ENCODE measurements at places on chromosomes 5 and 9. TPM values are rescaled to one million over a fixed set of nuclear protein-coding genes. Genes with fewer than 3 reads are reported as not detected.

- no peak overlapping the region for H3K27ac ChIP-seq
- H3K4me1 ChIP-seq, result no peaks in the 10 kb centered on the region
- no peak for DNase-seq
- no peaks in the 10 kb centered on the region for H3K27me3 ChIP-seq
- H3K4me3 ChIP-seq, result no peak overlapping the region
Observed at GRCh38 chr5:153746440-153746839, 256.0 kb downstream of the GRIA1 start.

- no peaks in the 10 kb centered on the region for H3K4me1 ChIP-seq
- no peak for DNase-seq
- H3K36me3 ChIP-seq, result no peaks in the 10 kb centered on the region
Observed at GRCh38 chr5:61399679-61400078, 67.6 kb downstream of the ZSWIM6 start.

DNA sequence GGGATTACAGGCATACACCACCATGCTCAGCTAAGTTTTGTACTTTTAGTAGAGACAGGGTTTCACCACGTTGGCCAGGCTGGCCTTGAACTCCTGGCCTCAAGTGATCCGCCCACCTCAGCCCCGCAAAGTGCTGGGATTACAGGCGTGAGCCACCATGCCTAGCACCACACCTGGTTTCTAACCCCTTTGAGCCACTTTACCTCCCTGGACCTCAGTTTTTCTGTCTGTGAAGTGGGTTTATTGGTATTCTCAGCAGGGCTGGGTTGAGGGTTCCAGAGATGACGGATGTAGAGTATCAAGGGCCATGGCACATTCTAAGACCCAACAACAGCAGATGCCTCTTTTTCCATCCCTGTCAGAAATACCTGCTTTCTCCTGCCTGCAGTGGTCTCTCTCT, 38.6 kb downstream of the AMBP start:
- no peaks in the 10 kb centered on the region for H3K4me1 ChIP-seq
- no peak overlapping the region for H3K4me3 ChIP-seq
- H3K27me3 ChIP-seq, result no peaks in the 10 kb centered on the region
- DNase-seq, result peak; percentile 6
- H3K27ac ChIP-seq, result no peak overlapping the region

DNA sequence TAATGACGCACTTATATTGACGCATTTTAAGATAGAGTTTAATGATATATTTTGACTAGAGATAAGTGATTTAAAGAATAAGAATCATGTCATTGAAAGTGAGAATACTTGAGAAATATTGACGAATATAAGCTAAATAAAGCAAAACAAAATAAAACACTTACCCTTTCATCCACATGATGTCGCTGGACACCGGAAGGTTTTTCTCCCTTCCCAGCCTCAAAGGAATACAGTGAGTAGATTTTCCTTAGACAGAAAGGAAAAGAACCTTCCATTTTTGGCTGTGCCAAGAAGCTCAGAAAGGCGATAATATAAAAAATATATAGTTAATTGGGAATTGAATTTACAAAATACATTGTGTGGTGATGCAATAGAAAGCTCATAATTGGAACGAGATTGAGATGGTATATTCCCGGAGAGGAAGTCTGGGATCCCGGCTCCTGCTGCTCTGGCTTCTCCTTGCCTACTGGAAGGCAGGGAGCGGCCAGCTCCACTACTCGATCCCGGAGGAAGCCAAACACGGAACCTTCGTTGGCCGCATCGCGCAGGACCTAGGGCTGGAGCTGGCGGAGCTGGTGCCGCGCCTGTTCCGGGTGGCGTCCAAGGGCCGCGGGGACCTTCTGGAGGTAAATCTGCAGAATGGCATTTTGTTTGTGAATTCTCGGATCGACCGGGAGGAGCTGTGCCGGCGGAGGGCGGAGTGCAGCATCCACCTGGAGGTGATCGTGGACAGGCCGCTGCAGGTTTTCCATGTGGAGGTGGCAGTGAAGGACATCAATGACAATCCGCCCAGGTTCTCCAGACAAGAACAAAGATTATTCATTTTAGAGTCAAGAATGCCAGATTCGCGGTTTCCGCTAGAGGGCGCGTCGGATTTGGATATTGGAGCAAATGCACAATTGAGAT, at the start of gene PCDHA5:
Gene PCDHA5, plus strand, starts transcription at position 239 of the 906 bp plus-strand sequence.
- H3K27ac ChIP-seq, result no peak within 1 kb of the TSS
- no peaks in the 10 kb centered on the region for H3K27me3 ChIP-seq
- peak; percentile 78 for DNase-seq
- H3K4me1 ChIP-seq, result no peaks in the 10 kb centered on the region

NUDT12 gene
- total RNA-seq, result 13.5 TPM

DNA sequence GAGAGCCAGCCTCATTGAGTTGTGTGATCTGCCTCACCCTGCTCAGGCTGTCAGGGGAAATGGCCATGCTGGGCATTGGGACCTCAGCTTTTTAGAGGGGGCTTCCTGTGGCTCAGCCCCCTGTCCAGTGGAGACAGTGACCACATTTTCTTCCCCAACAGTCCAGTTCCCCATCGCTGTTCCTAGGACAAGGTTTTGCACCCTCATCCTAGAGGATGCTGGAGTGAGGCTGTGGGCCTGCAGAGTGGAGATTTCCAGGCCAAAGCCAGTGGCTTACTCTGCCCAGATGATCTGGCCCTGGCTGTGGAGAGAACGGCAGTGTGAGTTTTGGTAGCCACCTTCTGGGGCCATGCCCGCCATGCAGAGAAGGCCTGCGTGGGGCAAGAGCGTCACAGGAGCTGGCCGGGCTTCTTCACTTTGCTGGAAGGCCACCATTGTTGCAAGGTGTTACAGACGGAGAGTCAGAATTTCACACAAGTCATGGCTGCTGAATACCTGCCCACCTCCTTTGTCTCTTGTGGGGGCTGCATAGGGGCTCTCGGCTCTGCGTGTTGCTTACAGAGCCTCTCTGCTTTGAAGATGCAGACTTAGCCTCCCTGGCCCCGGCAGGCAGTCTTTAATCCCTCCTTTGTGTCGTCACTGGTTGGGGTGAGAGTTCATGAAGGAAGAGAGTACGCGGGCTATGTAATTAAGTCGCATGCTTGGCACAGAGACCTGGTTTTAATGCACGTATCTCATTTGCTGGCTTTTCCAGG, 35.2 kb upstream of the PITX1 start:
- no peaks in the 10 kb centered on the region for H3K4me1 ChIP-seq
- H3K4me3 ChIP-seq, result no peak overlapping the region
- H3K36me3 ChIP-seq, result no peaks in the 10 kb centered on the region
- H3K27me3 ChIP-seq, result no peaks in the 10 kb centered on the region
- no peak overlapping the region for H3K27ac ChIP-seq
- no peak for DNase-seq

DNA sequence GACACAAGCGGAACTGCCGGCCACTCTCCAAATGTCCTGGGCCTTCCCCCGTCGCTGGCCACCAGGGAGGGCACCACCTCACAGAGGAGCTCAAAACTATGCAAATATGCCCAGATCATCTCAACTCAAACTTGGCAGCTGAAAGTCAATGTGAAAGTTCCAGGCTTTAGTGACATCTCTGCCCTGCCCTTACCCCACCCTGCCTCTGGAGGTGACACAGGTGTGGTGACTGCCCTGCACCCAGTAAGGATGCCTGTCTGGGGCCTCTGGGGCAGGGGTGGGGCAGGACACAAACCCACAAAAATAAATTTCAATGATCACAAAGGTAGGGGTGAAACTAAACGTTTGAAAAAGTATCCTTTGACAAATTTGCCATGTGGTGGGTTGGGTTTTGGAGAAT, 213.4 kb downstream of the HSPA4 start:
- no peaks in the 10 kb centered on the region for H3K36me3 ChIP-seq
- no peak overlapping the region for H3K27ac ChIP-seq
- H3K4me1 ChIP-seq, result peaks cover 10% of the 10 kb centered on the region
- DNase-seq, result no peak
- no peak overlapping the region for H3K4me3 ChIP-seq

DNA sequence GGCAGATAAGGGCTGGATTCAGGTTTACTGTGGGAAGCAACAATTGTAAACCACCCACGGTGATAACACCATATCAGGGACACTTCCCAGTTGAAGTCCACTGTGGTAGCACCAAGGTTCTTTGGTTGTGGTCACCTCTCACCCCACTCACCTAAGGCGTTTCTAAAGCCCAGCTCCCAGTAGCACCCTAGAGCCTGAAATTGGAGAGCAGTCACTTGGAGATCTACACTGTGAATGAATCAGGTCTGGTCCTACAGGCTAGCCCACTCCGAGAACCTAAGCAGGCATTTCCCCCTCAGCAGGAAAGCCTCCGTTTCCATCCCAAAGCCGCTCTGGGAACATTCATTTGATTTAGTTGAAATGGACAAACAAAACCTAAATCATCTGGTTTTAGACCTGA, 191.3 kb downstream of the TTC39B start:
- no peaks in the 10 kb centered on the region for H3K27me3 ChIP-seq
- no peaks in the 10 kb centered on the region for H3K36me3 ChIP-seq
- H3K27ac ChIP-seq, result no peak overlapping the region
- no peaks in the 10 kb centered on the region for H3K4me1 ChIP-seq
- no peak overlapping the region for H3K4me3 ChIP-seq

GRCh38 chr5:99030906-99031440, 102.2 kb upstream of the CHD1 start:
- no peaks in the 10 kb centered on the region for H3K4me1 ChIP-seq
- no peaks in the 10 kb centered on the region for H3K36me3 ChIP-seq
- no peak overlapping the region for H3K27ac ChIP-seq
- no peak for DNase-seq
- H3K27me3 ChIP-seq, result no peaks in the 10 kb centered on the region

DNA sequence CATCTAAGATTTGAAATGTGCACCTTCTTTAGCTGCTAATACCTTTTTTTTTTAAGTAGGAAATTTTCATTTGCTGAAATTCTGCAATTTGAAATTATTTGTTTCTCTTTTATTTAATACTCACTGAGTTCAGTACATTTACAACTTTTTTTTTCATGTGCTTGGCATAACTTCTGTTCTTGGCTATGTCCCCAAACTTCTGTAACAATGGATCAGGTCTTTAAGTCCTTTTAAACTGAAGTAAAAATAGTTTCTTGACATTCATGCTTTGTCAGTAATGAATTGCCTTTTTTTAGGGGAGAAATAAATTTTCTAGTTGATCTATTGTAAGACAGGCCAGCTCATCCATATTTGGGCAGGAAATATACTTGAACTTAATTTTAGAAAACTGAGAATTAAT, 41.5 kb downstream of the EDIL3 start:
- no peaks in the 10 kb centered on the region for H3K36me3 ChIP-seq
- DNase-seq, result no peak
- H3K4me1 ChIP-seq, result no peaks in the 10 kb centered on the region
- no peaks in the 10 kb centered on the region for H3K27me3 ChIP-seq
- H3K27ac ChIP-seq, result no peak overlapping the region
- H3K4me3 ChIP-seq, result no peak overlapping the region

- H3K36me3 ChIP-seq, result no peaks in the 10 kb centered on the region
- no peak overlapping the region for H3K4me3 ChIP-seq
- H3K4me1 ChIP-seq, result no peaks in the 10 kb centered on the region
- H3K27ac ChIP-seq, result no peak overlapping the region
- DNase-seq, result peak; percentile 4
Observed at GRCh38 chr9:134562146-134562849, 79.3 kb upstream of the COL5A1 start.

- DNase-seq, result no peak
- no peaks in the 10 kb centered on the region for H3K27me3 ChIP-seq
- no peaks in the 10 kb centered on the region for H3K36me3 ChIP-seq
Observed at GRCh38 chr5:14745753-14746152, 81.2 kb downstream of the OTULIN start.

GRCh38 chr9:93501406-93501805, 48.0 kb upstream of the FAM120AOS start:
- no peak for DNase-seq
- no peaks in the 10 kb centered on the region for H3K27me3 ChIP-seq
- H3K4me1 ChIP-seq, result no peaks in the 10 kb centered on the region

IGFBPL1 gene
- 18.4 TPM for total RNA-seq

SOHLH1 gene
- 18.4 TPM for total RNA-seq

DNA sequence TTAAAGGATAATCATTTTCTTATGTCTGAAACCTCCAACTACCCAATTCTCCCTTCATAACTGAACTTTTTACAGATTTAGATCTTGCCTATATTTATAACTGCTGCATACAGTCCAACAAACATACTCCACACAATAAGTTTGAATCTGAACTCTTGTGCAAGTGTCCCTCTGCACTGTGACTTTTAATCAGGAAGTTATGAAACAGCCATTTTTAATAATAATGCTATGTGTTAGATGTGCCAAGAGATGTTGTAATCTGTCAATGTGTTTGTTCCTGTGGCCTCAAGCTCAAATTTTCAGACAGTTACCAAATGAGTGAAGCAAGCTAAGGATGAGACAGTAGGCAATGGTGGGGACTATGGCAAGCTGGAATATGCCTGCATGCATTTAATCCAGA, 57.6 kb upstream of the MTAP start:
- no peak overlapping the region for H3K4me3 ChIP-seq
- no peaks in the 10 kb centered on the region for H3K27me3 ChIP-seq
- DNase-seq, result no peak
- no peaks in the 10 kb centered on the region for H3K4me1 ChIP-seq

DNA sequence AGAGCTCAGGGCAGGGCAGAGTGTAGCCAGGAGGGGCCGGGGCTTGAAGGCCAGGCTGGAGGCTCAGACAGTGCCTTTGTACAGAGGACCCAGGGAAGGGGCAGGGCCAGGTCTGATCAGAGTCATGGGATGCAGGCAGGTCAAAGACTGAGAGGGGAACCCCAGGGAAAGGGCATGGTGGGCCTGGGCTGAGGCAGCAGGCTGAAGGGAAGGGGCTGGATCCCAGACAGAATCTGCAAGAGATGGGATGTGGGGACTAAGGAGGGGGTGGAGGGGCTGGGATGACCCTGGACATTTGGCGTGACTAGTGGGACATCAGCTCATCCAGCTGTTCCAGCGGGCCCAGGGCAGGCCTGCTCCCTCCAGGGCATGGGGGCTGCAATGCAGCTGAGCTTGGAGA, 15.5 kb upstream of the MRNIP start:
- H3K4me1 ChIP-seq, result peaks cover 4% of the 10 kb centered on the region
- no peak overlapping the region for H3K27ac ChIP-seq

GRCh38 chr5:154209591-154210081, 19.1 kb downstream of the GALNT10 start:
- DNase-seq, result no peak
- no peaks in the 10 kb centered on the region for H3K27me3 ChIP-seq
- H3K4me1 ChIP-seq, result no peaks in the 10 kb centered on the region
- H3K4me3 ChIP-seq, result no peak overlapping the region
- no peaks in the 10 kb centered on the region for H3K36me3 ChIP-seq
- H3K27ac ChIP-seq, result no peak overlapping the region

DNA sequence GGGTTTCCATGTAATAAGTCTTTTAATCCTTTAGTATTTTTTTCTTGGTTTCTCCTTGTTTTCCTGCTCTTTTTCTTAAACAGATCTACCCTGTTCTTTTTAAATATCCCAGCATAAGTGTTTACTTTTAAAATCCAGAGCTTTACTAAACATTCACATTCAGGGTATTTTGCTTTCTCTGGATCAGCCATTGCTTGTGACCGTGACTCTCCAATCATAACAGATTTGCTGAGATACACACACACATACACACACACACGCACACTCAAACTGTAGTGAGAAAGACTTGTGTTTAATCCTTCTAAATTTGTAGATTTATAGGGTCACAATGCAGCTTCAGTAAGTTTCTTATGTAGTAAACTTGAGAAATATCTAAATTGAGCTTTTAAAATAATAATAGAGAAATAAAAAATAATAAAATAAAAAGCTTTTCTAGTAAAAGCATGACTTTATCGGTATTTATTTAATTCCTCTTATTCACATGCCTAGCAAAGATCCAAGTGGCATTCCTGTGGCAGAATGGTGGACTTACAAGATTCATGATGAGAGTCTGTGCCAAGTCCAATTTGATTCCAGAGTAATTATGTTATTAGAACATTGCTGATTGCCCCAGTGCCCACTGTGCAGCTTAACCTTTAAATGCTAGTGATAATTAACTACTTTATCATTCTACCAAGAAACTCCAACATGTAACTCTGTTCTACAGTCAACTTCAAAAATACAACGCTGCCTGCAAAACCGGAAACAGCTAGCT, 129.0 kb downstream of the TLE4 start:
- no peaks in the 10 kb centered on the region for H3K27me3 ChIP-seq
- no peak overlapping the region for H3K27ac ChIP-seq
- H3K4me1 ChIP-seq, result no peaks in the 10 kb centered on the region
- no peak overlapping the region for H3K4me3 ChIP-seq
- DNase-seq, result no peak

Data from testis (tissue), 5 donors.